ENCODE measurements at places on chromosomes 2 and 18.

- peak; percentile 65 for DNase-seq
These were observed 50.7 kb downstream of the RNF152 start for GRCh38 chr18:61842146-61842545.

DNA sequence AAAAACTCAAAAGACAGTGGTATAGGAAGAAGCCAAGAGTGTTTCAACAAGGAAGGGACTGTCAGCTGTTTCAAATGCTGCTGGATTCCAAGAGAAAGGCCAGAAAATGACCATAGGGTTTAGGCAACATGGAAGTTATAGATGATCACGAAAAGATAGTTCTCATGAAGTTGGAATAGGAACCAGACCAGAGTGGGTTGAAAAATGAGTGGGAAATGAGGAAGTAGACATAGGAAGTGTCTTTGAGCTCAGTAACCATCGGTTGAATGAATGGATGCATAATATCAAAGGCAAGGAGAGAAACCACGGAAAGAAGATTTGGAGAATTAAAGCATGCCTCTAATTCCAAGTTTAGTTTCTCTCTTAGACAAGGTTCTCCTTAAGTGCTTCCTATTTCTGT, 1.3 kb downstream of the NCAPH start:
- DNase-seq = no peak

GRCh38 chr2:74576863-74577229, 22.3 kb downstream of the DOK1 start:
- no peak for DNase-seq

GRCh38 chr2:216700781-216701180, 5.4 kb upstream of the IGFBP5 start:
- no peak for DNase-seq

DNA sequence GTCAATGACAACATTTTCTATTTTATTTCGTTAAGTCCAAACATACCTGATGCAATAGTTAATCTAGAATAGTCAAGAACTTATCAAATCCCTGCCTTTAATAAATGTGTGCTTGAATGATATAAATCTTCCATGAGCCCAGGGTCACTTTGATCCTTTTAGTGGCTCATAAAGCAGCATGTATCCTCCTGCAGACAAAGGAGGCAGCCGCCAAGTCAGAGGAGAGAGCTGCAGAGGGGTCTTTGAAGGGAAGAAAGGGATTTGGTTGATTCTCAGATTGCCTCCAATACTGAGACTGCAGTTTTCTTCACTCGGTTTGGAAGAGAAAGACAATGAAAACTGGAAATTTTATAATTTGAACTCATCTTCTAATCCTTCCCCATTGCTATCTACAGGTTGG, 378.4 kb upstream of the PIK3C3 start:
- no peak for DNase-seq

DNA sequence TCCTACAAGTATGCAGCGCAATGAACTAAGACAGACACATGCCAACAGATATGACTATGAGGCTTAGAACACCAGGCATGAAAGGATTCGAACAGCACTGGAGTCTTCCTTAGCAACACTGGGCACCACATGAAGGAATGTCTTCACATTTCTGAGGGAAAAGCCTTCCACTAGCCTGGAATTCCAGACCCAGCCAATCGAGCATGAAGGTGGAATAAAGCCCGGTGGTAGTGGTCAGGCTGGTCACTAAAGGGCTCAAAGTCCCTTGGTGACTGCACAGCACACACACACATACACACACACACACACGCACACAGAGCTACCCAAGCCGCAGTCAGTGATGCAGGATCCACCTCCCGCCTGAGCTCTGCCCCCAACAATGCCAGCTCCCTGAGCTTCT, 19.7 kb upstream of the SFXN5 start:
- DNase-seq = no peak

DNA sequence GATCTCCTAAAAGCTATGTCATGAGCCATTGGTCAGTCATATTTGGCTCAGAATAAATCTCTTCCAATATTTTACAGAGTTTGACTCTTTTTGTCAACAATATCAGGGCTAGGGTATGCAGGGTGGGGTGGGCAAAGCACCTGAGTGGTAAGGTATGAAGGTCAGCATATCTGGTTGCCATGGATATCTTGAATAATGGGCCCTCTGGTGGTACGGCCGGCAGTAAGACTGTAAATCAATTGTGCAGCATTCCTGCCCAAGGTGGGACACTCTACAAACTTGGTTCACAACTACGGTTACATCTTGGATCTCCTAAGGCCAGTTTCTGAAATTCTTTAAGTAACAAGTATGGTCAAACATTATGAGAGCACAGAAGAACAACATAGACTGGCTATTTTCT, 119.6 kb downstream of the SPOPL start:
- no peak for DNase-seq

DNA sequence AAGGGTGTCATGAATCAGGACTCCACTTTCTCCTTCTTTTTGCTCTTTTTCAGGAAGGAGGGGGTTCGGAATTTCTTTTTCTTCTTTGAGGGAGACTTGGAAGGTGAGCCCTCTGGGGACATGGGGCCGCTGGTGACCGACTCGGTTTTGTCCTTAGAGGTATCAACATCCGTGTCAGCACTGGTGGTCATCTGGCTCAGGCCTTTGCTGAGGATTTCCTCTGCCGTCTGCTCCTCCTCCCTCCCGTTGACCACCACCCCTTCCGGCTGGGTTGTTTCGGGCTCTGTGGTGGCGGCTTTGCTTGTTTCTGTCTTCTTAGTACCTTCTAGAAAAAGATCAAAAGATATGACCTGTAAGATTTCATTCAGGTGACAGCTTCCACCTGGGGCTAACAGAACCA, 104.6 kb downstream of the ADD2 start:
- no peak for DNase-seq

- DNase-seq = no peak
These were observed 120.5 kb upstream of the ZFP36L2 start for GRCh38 chr2:43346602-43347567.

DNA sequence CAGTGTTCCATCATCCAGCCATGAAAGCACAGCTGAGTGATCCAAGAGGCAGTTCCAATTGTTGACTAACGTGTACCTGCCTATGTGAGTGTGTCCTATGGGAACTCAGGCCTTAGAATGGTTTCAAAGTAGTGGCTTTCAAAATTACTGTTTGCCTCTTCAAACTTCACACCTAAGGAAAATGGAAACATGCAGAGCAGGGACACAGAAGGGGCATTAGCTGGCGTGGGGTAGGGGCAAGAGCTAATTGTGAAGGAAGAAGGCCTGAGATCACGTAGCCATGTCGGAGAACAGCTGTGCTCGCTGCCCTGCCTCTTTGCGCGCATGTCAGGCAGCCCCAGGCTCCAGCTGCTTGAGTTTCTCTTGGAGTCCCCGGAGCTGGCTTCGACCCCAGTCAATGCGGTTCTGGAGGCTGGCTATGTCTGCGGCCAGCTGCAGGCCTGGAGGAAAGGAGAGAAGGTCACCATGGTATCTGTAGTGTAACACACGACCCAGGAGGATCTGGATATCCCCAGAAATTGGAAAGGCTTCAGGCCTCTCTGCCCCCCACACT, 3.8 kb upstream of the IMP4 start:
- no peak for DNase-seq

- no peak for DNase-seq
These were observed 36.7 kb downstream of the WDFY1 start for GRCh38 chr2:223908304-223908998.

DNA sequence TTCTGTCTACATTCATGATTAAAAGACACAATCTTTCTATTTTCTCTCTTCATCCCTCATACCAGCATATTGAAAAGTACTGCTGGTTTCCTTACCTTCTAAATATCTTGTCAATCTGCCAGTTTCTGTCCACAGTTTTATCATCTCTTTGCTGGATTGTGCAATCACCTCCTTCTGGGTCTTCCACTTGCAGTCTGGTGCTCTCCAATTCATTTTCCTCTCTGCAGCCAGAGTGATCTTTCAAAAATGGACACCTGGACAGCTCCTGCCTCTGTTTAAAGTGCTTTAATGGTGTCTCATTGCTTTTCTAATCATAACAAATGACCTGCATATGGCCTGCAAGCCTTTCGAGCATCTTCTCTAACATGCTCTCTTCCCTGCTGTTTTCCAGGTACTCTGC, 94.0 kb downstream of the C1QL2 start:
- DNase-seq = no peak

DNA sequence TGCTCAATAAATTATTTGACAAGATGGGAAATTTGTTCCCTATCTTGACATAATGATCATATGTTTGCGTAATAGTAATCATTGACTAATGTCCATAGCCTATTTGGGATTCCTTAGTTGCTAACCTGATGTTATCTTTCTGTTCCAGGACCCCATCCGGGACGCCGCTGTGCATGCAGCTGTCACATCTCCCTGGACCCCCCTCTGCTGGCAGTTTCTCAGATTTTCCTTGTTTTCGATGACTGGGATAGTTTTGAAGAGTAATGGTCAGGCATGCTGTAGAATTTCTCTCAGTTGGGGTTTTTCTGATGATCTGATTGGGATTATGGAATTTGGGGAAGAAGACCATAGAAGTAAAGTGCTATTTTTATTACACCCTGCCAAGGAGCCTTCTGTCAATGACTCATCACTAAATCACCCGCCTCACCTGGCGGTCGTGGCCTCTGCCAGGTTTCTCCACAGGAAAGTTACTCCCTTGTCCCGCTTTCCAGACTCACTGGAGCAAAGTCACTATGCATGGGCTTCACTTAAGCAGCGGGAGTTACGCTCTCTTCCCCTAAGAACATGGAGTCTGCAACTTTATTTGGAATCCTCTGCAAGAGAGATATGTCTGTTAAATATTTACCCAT, 19.9 kb upstream of the TMEM18 start:
- DNase-seq = no peak

DNA sequence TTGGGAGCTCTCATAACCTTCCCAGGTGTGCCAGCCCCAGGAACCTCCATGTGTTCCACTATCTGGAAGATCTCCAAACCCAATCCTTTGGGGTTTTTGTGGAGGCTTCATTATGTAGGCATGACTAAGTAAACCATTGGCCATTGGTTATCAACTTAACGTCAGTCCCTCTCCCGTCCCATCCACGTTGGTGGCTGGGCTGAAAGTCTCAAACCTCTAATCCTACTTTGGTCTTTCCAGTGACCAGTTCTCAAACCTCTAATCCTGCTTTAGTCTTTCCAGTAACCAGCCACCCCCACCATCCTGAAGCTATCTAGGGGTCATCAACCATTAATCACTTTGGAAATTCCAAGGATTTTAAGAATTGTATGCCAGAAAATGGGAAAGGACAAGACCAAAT, 704.7 kb upstream of the TMEFF2 start:
- DNase-seq = no peak

GRCh38 chr2:233402789-233403188, 48.5 kb downstream of the DGKD start:
- DNase-seq = no peak

DNA sequence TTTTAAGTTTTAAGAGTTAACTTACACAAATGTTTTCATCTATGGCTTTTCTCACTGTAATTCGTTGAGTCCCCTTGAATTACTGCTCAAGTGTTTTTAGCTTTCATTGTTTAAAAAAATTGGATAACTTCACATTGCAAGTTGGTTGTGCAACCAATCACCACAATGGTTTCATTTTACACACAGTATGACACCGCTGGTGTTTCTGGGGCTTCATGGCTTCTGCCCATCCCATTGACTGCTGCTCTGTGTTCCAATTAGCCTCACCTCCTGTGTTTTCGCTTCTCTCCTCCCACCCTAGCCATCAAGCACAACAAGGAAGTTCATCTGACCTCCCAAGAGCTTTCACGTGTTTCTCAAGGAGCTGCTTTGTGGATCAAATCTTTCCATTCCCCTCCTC, 199.1 kb upstream of the CHAC2 start:
- no peak for DNase-seq

- DNase-seq = no peak
These were observed 1290.7 kb downstream of the SUCLG1 start for GRCh38 chr2:83168377-83168776.

- DNase-seq = no peak
These were observed 35.6 kb downstream of the PDE6D start for GRCh38 chr2:231745303-231746038.

GRCh38 chr2:113201496-113202304, 27.9 kb downstream of the PSD4 start:
- no peak for DNase-seq

DNA sequence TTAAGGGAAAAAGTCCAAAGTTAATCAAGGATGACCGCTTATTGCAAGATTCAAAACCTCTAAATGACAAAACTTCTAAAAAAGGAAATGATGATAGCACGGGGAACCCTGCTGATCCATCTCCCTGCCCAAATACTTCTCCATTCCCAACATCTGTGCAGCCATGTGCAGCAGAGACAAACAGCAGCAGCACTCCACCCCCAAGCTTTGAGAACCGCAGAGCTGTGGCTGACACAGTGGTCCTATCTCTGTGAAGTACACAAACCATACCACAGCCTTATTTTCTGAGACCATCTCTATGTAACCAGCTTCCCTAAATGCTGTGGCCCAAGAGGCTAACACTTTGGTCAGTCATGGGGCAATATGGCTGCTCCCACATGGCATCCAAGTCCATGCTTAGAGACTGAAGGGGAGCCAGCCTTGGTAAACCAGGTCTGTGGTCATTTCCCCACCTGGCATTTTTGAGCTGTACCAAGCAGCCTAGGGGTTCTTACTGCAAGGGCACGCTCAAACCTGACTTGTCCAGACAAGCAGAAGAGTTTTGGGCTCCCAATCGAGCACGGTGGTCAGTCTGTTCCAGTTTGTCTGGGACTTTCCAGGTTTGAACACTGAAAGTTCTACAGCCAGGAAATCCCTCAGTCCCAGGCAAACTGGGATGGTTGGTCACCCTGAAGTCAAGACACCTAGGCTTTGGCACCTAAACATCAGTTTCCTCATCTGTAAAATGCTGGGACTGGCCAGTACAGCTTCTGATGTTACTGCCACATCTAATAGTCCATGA, 17.1 kb upstream of the NFE2L2 start:
- DNase-seq = no peak

- DNase-seq = no peak
These were observed 105.2 kb upstream of the OTOS start for GRCh38 chr2:240245706-240246105.

GRCh38 chr2:208820014-208820688, 413.6 kb downstream of the PTH2R start:
- DNase-seq = no peak

GRCh38 chr2:107553539-107553938, 273.2 kb upstream of the RGPD4 start:
- peak; percentile 28 for DNase-seq

DNA sequence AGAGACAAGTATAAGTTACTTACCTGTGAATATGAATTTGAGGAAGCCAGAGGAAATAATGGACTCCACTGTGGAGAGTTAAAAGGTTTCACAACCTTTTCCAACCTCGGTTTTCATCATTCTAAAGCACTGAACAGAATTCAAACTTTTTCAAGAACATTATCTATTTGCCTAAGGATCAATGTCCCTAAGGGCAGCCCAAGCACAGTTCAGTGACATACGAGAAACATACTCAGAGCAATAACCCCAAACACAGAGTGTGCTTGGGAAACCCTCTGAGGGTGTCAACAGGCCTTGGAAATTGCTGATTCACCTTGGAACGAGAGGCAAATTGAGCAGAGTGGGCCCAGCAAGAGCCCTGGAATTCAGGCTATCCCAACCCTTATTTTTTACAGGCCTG, at the start of gene ABCB11:
Gene ABCB11, minus strand, starts transcription at position 123 of the 400 bp plus-strand sequence. CDS start 13,199 bp downstream, outside the sequence.
- DNase-seq = no peak
